M059J (cell line): ENCODE measurements at places on chromosomes 1 and 21. TPM values are rescaled to one million over a fixed set of nuclear protein-coding genes. Genes with fewer than 3 reads are reported as not detected.

GRCh38 chr1:219965285-219966070 is 37.1 kb upstream of the SLC30A10 start:
- no peak for DNase-seq

DNA sequence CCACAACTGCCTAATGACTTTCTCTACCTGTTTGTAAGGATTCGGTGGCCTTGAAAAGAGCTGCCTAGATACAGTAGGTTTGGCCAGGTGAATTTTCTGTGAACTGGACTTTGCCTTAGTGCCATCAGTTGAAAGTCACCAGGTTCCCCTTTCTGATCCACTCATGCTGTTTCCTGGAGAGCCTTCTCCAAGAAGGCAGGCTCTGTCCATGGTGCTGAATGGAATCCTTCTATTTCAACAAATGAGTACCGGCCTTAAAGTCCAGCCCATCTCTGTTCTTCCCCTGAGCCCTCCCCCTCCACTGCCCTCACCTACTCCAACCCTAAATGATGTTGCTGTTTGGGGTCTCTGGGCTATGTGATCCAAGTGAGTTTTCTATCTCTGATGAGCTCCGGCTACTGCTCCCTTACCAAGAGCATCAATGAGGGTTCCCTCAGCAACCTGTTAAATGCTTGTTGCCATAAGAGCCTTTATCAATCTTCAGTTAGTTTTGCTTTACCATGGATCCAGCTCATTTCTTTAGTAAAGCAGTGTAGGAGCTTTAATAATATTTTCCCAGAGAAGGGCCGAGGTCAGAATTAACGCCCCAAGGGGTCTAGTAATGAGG is 500.4 kb downstream of the PTPRU start:
- peak; percentile 49 for DNase-seq

- DNase-seq: peak; percentile 65
These were observed 12.2 kb downstream of the TGFB2 start for GRCh38 chr1:218357211-218357892.

GRCh38 chr1:201364808-201365105 is 12.7 kb downstream of the TNNT2 start:
- no peak for DNase-seq

- no peak for DNase-seq
These were observed 52.8 kb downstream of the CAPN2 start for GRCh38 chr1:223765036-223765718.

GRCh38 chr21:32834916-32835235 is 63.3 kb upstream of the PAXBP1 start:
- DNase-seq: no peak

GRCh38 chr1:186142159-186142558 is 232.9 kb downstream of the TPR start:
- no peak for DNase-seq

DNA sequence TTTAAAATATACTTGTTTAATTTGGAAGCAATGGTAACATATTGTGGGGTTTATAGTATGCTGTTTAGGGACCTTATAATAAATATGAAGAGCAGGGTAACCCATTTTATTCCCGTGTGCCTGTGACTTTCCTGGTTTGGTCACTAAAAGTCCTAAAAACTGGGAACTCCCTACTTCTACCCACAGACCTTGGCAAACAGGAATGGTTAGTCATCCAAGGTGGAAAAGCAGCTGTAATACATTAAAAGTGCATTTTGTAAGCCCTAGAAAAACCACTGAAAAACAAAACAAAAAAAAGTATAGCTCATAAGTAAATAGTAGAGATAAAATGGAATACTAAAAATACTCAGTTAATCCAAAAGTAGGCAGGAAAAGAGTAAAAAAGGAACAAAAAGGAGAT is 538.9 kb downstream of the LMO4 start:
- peak; percentile 63 for DNase-seq

GRCh38 chr21:18488252-18488651 is 84.7 kb upstream of the TMPRSS15 start:
- no peak for DNase-seq

DNA sequence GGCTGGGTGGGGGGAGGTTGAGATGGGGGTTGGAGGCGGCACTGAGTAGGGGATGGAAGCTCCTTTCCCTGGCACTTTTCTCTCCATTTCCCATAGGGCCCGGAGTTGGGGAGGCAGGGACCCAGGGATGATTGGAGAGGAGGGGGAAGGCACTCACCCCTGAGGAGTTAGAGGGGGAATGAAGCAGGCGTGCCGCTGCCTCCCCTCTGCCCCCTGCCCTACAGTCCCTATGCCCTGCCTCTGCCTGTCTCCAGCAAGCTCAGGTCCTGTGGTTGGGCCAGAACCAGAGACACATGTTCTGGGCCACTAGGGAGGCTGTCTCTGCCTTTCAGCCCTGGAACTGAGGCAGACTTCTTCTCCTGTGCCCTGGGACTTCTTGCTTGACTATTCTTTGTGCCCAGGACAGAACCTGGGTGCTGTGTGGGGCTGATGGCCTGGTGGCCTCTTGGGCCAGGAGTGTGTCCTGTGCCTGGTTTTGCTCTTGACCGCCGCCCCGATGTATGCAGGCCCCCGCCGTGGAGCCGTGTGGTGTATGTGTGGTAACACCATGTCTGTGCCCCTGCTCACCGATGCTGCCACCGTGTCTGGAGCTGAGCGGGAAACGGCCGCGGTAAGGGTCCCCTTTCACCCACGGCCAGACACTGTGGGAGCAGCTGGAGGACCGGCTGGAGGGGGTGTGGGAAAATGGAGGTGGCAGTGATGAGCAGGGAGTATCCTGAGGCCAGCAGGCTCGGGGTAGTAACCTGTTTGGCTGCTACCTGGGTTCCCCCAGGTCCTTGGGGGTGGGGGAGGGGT is 1.4 kb downstream of the LYPLA2 start:
- no peak for DNase-seq

DNA sequence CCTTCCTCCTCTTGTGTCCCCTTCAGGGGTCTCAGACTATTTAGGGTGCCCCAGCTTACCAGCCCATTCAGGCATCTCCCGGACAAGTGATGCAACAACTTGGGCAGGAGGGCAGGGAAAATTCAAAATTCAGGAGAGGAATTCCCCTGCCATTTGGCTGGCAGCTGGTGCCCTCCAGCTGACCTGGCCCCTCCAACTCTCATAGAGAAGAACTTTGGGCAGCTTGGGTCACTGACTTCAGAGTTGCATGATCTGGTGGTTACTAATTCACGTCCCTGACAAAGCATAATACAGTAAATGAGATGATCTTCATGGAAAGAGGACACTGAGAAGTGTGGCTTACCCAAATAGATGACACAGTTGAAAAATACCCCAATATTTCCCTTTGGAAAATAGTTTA is at the start of gene FCAMR:
TSS of gene FCAMR (minus strand) at position 15 of the 400 bp plus-strand sequence. CDS start 335 bp downstream, outside the sequence.
- no peak for DNase-seq

- peak; percentile 72 for DNase-seq
These were observed 36.7 kb downstream of the NEK2 start for GRCh38 chr1:211638689-211639101.

GRCh38 chr1:94079989-94080388 is 41.0 kb downstream of the ABCA4 start:
- no peak for DNase-seq

DNA sequence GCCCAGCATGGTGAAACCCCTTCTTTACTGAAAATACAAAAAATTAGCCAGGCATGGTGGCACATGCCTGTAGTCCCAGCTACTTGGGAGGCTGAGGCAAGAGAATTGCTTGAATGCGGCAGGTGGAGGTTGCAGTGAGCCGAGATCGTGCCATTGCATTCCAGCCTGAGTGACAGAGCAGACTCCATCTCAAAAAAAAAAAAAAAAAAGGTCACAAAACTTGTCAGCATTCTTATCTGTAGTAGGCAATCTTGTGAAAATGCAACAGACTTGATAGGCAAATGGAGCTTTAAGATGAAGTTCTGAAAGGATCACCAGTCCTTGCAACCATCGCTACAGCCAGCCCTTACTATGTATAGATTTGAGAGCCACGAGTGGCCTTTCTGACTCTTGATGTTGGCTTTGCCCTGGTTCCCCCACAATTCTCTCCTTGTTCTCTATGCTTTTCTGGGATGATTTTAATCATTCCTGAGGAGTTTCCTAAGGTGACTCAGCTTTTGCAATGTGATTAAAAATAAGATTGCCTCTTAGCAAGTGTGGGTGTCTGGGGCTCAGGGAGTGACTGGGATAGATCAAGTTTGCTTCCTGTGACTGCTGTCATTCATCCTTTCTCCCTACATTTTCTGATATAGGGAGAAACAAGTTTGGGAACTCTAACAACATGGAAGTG is 7.1 kb upstream of the MAP1LC3C start:
- DNase-seq: peak; percentile 67

- DNase-seq: no peak
These were observed 96.5 kb downstream of the SMYD2 start for GRCh38 chr1:214377485-214377884.

- DNase-seq: peak; percentile 99
These were observed 15.4 kb downstream of the LMNA start for GRCh38 chr1:156129687-156130577.

- DNase-seq: peak; percentile 88
These were observed 429.6 kb downstream of the USP25 start for GRCh38 chr21:16159213-16159970.

DNA sequence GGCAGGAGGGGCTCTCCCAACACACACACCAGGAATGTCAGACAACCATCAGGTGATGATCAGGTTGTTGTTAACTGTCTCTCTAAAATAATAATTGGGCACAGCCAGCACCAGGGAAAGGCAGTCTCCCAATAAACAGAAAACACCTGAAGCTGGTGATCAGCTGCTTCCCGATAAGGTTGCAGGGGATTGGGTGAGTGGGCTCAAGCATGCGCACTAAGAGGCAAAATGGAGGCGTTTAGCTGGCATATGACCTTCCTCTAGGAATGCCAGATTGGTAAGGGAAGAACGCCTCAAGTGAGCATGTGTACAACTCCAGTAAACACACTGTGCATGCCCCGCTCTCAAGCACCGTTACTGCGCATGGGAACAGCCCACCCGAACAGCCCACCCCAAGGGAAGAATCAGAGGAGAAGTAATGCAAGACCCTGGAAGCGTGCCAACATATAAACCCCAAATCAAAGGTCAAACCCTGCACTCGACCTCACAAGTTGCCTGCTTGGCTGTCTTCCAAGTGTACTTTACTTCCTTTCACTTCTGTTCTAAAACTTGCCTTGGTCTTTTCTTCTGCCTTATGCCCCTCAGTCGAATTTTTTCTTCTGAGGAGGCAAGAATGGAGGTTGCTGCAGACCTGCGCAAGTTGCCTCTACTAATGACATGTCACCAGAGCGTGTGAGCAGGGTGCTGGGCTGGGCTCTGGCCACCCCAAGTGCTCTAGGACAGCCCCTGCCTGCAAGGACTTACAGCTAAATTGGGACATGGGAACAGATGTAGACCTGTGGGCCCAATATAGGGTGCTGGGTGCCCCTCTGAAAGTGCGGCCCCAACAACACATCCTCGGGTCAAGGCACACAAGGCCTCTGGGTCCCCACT is 200.8 kb downstream of the RHOU start:
- DNase-seq: no peak

- DNase-seq: no peak
These were observed 34.6 kb downstream of the IL12RB2 start for GRCh38 chr1:67342076-67342890.

DNA sequence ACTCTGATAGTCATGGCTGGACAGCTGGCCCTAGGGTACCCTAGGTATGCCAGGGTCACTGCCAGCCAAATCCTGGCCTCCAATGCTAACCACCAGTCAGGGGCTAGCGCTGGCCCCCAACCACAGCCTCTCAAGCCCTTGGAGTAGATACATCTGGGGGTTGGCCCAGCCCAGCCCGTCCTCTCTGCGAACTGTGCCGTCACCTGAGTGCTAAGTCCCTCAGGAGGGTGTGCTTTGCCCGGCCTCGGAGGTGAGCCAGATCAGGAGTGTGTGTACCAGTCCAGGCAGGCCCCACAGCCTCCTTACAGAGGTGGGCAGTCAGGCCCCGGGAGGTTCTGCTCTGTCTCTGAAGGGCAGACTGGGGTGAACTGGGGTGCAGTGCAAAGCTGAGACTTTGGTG is 34.0 kb upstream of the DISP3 start:
- no peak for DNase-seq

- no peak for DNase-seq
These were observed 392.9 kb upstream of the RUNX1 start for GRCh38 chr21:35441868-35442582.

GRCh38 chr1:5272325-5272724 is 617.9 kb downstream of the AJAP1 start:
- no peak for DNase-seq

- DNase-seq: peak; percentile 62
These were observed 25.5 kb downstream of the USP1 start for GRCh38 chr1:62462370-62462769.

DNA sequence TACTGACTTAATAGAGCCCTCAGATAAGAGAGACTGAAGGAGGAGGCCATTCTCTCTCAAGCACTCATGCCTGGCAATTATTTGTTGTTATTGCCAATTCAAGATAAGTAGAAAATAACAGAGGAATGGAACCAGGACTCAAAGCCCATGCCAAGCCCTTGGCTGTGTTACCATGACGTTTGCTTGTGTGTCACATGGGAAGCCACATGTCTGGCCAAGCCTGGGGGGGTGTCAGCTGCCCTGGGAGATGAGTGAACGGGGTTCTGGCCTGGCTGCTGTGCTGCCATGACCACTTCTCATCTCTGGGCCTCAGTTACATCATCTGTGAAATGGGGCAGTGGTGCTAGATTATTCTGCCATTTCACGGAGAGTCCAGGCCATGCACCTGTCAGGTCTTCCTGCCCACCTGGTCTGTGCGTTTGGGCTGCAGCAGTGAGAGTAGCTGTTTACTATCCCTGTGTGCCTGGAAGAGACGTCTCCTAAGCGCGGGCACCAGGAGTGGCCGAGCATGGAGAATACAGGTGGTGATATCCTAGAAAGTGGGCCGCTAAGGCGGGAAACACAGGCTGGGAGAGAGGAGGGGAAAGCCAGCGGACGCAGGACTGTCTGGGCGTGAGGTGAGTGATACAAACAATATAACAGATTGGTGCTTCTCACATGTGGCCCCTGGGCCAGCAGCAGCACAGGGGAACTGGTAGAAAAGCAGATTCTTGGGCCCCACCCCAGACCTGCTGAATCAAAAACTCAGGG is 67.8 kb downstream of the MAN1C1 start:
- DNase-seq: no peak

- peak; percentile 49 for DNase-seq
These were observed 12.9 kb upstream of the RNU1-4 start for GRCh38 chr1:16727190-16728111.

DNA sequence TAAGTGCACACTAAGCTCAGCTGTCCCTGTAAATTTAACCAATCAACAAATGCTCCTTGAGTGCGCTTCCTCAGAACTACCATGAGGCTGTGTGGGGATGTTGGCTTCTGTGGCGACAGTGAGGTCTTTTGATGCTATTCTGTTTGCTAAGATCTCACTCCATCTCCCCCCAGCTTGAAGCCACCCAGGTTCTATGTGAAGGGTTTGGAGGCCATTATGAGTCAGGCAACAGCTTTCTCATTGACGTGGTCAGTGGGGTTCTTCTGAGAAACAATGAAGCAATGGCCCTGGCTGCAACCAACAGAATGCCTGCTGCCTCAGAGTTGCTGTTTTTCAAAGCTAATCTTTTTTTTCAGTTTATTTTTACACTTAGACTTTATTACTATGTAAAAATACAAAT is 205.5 kb downstream of the PTBP2 start:
- DNase-seq: peak; percentile 27

The TSPAN2 gene
- total RNA-seq: 0.69 and 1.4 TPM in 2 replicates

The LCE1F gene
- total RNA-seq: not detected in 2 replicates

The GON4L gene
- total RNA-seq: 12.0 and 22.0 TPM in 2 replicates

The SH2D1B gene
- total RNA-seq: 0.05 and 0.71 TPM in 2 replicates

The DMRTA2 gene
- 0.32 and 1.4 TPM in 2 replicates for total RNA-seq

The KIF14 gene
- 17.1 and 19.3 TPM in 2 replicates for total RNA-seq

The KDF1 gene
- total RNA-seq: not detected in 2 replicates

The GPR61 gene
- total RNA-seq: not detected in 2 replicates

The OR14K1 gene
- not detected in 2 replicates for total RNA-seq

The GJC2 gene
- 0.12 and 0.17 TPM in 2 replicates for total RNA-seq

The F5 gene
- total RNA-seq: not detected in 2 replicates

The PEF1 gene
- 128 and 144 TPM in 2 replicates for total RNA-seq

The DIPK1A gene
- total RNA-seq: 12.7 and 21.5 TPM in 2 replicates
